ENCODE measurements at places on chromosomes 2 and 18.

DNA sequence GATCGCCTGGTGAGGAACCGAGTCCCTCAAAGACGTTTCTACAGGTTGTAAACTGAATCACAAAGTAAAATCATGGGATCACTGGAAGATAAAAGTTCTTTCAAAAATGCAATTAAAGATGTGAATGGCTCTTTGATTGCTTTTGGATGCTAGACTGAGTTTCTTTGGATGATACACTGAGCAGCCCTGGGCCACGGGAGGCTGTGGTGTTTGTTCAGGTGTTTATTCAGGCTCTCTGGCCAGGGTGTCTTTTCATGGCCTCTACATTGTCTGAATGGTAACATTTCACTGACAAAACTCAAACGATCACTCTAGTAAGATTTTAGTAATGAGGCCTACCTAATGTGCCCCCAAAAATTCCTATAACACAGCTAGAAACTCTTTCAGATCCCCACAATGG is 48.4 kb upstream of the SPATS2L start:
- no peak for DNase-seq

DNA sequence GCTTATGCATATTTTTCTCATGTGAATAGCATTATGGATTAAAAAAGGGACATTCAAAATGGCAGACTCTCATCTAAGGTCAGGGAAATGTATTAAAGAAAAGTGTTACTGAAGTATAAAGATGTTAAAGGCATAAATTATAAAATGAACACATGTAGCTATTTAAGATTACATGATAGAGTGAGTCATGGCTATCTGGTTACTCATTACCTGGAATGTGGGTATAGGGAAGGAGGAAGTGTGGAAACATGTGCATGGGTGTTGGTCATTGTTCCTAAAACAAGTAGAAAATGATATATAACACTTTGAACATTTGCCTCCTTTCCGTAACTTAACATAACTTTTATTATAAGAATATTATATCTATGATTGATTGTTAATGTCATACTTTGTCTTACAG is 66.4 kb downstream of the MYO1B start:
- DNase-seq: no peak

GRCh38 chr2:19764998-19765397 is 136.8 kb downstream of the TTC32 start:
- no peak for DNase-seq

DNA sequence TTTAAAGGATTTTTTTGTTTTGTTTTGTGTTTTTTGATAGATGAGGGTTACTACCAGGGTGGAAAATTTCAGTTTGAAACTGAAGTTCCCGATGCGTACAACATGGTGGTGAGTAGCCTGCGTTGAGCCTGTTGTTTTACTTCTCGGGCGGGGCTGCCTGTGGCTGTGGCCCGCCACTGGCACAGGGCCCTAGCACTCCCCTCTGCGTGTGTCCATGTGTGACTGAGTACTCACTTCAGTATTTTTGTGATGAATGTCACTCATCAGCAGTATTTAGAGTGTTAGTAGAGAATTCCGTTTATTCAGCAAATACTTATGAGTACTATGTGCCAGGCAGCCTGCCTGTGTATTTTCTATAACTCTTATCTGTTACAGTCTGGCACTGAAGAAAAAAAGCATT is 44.3 kb upstream of the SCLY start:
- no peak for DNase-seq

DNA sequence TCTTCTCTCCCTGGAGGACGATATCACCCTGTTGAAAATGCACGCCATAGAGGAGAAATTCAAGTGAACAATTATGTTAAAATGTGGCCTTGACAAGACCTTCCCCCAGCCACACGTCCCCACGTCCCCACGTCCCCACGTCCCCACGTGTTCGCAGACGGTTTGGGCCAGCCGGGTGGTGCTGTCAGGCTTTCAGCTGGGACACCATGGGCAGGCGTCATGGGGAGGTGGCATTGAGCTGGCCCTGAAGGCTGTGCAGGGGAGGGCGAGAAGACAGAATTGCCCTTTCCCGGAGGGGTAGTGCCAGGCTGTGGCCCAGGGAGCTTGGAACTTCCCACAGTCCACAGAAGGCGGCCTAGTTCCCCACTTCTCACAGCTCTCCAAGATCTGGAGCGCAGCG is 240.7 kb upstream of the RAB6C start:
- DNase-seq: no peak

DNA sequence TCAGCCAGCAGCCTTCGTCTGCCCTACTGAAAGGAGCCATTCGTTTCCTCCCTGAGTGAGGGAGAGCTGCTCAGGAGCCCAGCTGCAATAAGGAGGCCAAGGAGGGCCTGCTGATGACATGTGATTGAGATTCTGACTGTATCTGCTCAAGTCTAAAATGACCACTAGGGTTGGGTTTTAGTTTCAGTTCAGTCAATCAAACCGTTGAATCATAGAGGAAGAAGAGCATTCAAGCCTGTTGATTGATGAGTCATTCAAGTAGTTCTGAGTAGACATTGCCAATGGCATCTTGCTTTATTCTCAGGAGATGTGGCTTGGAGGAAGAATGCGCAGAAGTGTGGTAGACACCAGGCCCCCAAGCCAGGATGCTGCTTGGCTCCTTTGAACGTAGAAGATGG is 19.9 kb upstream of the BCL2L11 start:
- no peak for DNase-seq
